ENCODE measurements at places on chromosomes 7 and 10.

DNA sequence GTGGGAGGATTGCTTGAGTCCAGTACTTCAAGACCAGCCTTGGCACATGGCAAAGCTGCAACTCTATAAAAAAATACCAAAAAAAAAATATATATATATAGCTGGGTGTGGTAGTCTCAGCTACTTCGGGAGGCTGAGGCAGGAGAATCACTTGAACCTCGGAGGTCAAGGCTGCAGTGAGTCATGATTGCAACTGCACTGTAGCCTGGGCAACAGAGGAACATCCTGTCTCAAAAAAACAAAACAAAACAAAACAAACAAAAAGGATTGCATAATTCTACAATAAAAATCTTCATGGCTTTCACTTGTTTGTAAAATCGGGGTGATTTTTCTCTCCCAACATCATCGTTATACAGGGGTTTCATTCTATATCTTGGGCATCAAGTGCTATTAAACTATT, 35.1 kb downstream of the GUSB start:
- no peak for DNase-seq

GRCh38 chr10:89167915-89168314, 39.2 kb downstream of the CH25H start:
- no peak for DNase-seq

- DNase-seq = no peak
These were observed 408.1 kb downstream of the GATA3 start for GRCh38 chr10:8462565-8462964.

DNA sequence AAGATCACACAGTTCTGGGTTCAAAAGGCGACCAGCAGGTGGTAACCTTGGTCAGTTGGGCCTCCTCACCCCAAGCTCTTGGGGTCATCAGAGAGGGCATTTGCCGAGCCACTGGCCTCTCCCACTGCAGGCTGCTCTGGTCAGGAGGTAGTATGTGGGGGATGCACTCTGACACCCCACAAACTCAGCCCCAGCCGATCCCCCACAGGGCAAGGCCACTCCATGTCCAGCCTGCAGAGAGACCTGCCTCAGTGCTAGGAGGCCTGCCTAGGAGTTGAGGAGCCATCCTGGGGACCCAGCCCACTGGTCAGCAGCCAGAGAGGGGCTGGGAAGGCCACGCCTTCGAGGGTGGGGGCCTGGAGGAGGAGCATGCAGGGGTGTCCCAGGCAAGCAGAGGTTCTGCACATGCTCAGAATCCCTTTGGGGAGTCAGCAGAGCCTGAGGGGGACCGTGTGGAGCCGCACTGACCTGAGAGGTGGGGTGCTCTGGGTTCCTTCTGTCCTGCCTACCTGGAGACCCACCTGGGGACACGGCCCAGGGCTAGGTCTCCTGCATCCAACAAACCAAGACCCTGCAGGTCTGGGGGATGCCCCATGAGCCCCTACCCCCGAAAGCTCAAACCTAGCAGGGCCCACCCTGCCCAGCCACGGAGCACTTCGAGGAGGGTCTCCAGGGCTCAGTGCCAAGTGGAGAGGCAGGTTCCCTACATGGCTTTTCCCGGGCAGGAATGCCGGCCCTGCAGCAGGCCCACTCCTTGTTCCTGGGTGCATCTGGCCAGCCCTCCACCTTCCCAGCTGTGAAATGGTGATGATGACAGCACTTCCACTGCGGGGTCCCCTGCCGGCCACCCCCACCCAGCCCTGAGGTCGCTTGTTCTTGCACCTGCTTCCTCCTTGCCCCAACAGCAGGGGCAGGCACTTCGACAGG, 58.5 kb downstream of the RASGEF1A start:
- DNase-seq = no peak

DNA sequence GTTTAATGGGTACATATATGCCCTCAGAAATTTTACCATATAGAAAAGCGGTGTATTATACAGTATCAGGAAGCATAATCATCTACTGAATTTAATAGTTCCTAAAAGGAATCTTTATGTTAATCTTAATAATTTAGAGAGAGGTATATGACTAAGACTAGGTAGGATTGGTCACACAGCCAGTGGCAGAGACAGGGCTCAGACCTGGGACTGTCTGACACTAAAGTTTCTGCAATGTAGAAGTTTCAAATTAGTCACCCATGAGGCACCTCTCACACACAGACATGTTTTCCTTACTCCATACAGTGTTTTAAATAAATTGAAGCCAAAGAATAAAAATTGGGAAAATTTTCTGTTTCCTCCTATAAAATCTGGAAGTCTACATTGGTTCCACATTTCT, 72.8 kb upstream of the ADRA2A start:
- no peak for DNase-seq

DNA sequence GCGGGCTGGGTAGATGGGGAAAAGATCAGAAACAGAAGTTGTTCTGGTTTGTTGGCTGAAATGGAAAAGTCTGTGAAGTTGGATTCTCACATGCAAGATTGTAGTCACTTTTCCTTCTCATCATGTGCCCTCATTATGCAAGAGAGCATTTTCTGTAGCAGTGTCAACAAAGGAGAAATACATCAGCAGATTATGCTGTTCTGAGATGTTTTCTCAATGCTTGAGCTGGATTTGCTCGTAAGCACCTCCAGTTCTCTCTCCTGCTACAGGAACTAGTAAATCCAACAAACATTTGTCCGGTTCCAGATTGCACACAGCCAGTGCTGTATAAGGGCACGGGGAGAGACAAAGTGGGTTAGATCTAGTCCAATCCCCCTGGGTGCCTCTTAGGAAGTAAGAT, 90.0 kb downstream of the GATA3 start:
- DNase-seq = no peak

- DNase-seq = no peak
These were observed 141.6 kb downstream of the THSD7A start for GRCh38 chr7:11690395-11690794.

GRCh38 chr10:3452173-3452626, 279.6 kb upstream of the PITRM1 start:
- DNase-seq = peak; percentile 82

- no peak for DNase-seq
These were observed 147.9 kb downstream of the IMMP2L start for GRCh38 chr7:111414374-111414773.

- no peak for DNase-seq
These were observed 167.7 kb downstream of the DGKB start for GRCh38 chr7:14734839-14735321.

GRCh38 chr7:74441801-74442200, 11.9 kb upstream of the GTF2IRD1 start:
- no peak for DNase-seq

GRCh38 chr10:15367296-15368085, 3.6 kb downstream of the FAM171A1 start:
- DNase-seq = no peak

- DNase-seq = peak; percentile 94
These were observed 24.2 kb downstream of the IFIT3 start for GRCh38 chr10:89351780-89352597.

DNA sequence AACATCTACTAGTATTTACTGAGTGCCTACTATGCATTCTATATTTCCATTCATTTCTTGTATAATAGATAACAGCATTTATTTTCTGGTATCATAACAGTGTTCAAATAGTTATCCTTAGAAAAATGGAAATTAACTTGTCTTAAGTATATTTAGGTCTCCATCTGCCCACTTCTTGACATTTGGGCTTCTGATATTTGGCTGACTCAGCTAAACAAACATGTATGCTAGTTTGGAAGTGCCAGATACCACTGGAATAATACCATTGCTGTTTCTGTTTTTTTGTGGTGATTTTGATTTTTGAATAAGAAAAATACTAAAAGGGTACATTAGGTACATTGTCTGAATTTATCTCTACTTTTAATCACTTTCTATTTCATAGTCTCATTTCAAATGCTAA, 169.2 kb downstream of the ST7 start:
- DNase-seq = no peak

DNA sequence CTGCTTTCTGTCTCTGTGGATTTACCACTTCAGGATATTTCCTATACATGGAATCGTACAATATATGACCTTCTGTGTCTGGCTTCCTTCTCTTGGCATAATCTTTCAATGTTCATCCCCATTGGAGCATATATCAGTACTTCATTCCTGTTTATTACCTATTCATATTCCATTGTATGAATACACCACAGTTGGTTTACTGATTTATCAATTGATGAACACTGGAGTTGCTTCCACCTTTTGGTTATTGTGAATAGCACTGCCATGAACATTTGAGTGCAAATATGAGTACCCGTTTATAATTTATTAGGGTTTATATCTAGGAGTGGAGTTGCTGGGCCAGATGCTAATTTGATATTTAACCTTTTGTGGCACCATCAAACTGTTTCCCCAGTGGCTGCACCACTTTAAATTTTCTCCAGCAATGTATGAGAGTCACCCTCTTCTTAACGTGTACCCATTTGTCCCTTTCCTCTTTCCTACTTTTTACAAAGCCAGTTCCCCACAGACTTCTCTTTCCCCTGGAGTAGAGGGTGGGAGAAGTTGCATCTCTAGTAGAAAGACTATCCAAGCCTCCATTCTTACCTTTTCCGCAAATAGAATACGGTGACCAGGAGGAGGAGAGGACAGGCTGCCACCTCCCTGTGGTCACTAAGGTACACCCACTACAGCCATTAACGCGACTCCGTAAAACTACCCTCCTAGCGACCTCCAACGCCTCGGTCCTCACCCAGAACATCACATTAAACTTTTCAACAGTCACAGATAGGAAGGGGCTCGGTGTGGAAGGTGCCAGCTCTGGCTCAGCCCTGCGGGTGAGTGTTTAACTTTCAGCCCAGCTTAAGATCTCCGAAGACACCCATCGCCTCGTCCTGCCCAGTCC, 25.6 kb downstream of the SCD start:
- no peak for DNase-seq

DNA sequence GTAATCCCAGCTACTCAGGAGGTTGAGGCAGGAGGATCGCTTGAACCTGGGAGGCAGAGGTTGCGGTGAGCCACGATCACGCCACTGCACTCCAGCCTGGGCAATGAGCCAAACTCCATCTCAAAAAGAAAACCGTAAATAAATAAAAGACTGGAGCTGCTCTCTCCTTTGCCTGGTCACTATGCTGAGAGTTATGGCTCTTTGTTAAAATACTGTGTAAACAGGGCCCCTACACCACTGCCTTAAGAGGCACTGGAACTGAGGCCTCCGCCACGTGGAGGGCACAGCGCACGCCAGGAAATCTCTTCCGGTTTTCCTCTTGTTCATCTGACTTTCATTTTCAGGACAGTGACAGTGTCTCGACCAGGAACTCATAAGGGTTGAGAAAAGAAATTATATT, 123.3 kb downstream of the PAXIP1 start:
- DNase-seq = no peak

- no peak for DNase-seq
These were observed 733.9 kb upstream of the ZWINT start for GRCh38 chr10:57094965-57095364.

GRCh38 chr7:143327903-143328302, 12.0 kb downstream of the CLCN1 start:
- no peak for DNase-seq

- peak; percentile 18 for DNase-seq
These were observed 1094.0 kb downstream of the KCNMA1 start for GRCh38 chr10:76543655-76544054.

DNA sequence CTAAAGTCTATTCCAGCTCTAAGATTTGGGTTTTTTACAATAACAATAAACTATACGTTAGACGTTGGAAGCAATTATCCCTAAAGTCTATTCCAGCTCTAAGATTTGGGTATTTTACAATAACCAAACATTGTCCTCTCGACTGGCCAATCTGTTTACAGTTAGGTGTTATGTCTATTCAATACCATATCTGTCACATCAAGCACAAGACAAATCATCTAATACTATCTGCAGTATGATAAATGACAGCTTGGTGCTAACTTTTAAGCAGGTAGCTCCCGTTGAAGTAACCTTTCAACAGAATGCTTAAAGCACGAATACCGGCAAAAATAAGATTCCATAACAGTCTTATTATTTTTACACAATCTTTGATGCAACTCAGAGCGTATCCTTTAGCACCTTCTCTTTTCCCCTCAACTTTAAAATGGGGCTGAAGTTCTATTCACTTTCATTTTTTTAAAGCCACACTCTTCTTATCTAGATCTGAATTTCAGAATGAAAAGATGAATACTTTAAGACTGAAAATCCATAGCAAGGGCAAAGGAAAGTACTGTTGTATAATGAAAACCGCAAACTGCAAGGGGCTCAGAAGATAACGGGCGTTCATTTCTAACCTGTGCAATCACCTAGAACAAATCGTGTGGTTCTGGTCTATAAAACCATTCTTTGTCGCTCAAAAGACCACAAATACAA, 925 bp downstream of the H2AZ2 start:
- DNase-seq = no peak

DNA sequence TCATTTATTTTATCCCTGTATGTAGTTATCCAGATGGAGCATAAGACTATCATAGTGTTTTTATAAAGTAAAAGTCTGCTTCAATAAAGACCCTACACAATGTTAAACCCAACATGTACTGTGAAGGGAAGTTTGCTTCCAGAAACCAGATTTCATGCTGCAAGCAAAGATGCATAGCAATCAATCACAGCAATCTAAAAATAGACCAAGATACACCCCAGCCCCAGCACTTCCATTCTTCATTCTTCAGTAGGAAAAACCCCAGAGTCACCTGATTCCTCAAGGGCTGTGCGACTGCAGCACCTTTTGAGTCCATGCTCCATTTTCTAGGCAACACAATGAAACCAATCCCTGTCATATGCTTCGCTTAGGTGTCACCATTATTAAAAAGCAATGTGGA, 66.9 kb upstream of the PDE1C start:
- DNase-seq = no peak

DNA sequence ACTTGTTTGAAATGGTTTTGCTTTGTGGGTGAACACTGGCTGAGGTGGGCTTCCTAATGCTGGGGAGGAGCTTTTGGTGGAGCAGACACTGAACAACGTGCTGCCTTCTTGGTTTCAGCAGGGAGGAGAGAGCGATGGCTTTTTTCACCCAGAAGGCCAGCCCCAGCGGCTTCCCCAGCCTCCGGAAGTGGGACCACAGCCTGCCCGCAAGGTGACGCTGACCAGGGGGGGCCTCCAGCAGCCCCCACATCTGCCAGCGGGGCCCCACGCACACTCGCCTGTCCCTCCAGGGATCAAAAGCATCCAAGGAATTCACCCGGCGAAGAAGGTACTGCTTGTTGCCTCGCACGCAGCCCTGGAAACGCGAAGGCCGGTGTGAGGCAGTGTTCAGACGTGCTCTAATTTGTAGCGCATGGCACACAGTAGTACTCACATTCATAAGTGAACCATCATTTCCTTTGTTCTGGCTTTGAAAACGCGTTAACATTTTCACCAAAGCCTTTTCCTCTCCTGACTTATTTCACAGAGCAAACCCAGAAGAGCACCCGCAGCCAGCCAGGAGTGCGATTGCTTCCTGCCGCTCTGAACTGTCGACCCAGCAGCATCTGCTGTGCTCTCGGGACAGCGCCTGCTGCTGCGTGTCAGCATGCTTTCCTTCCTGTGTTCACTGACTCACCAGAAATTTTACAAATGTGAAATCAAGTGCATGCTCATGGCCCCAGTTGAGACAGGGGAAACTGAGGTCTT, 48.4 kb downstream of the SHH start:
- DNase-seq = no peak

GRCh38 chr10:25758041-25758457, 176.0 kb upstream of the MYO3A start:
- no peak for DNase-seq

All from AG09309 (cell line).